ENCODE measurements at places on chromosomes 7 and 10. TPM values are rescaled to one million over a fixed set of nuclear protein-coding genes. Genes with fewer than 3 reads are reported as not detected.
A peak's percentile ranks its signal among the peaks of the same experiment; 100 is the strongest.

GRCh38 chr7:31890198-31890597 lies 180.0 kb downstream of the PDE1C start:
- no peak overlapping the region for H3K4me3 ChIP-seq
- H3K27me3 ChIP-seq, result no peaks in the 10 kb centered on the region
- H3K36me3 ChIP-seq, result peaks cover 4% of the 10 kb centered on the region
- H3K27ac ChIP-seq, result no peak overlapping the region

DNA sequence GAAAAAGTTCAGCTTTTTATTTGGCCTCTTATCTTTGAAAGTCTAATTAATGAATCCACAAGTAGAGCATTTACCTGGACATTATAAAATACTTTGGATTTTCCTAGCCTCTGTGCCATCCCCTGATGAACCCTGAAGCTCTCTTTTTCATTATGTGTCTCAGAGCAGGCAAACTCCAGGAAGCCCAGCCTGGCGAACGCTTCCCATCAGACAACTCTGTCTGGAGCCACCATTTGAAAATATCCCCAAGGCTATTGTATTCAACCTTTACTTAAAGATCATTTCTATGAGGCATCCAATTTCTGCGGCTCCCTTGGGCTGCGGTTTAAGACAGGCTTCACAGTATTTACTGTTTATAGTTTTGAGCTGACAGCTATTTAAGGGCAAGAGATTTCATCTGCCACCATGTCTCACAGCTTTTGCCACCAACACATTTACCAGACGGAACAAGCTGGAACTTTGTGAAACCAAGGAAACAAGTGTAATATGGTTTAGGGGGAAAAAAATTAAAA lies 257.2 kb upstream of the GLI3 start:
- H3K4me1 ChIP-seq, result peaks cover 27% of the 10 kb centered on the region
- no peak for DNase-seq
- no peaks in the 10 kb centered on the region for H3K36me3 ChIP-seq
- peaks cover 13% of the 10 kb centered on the region for H3K27me3 ChIP-seq

DNA sequence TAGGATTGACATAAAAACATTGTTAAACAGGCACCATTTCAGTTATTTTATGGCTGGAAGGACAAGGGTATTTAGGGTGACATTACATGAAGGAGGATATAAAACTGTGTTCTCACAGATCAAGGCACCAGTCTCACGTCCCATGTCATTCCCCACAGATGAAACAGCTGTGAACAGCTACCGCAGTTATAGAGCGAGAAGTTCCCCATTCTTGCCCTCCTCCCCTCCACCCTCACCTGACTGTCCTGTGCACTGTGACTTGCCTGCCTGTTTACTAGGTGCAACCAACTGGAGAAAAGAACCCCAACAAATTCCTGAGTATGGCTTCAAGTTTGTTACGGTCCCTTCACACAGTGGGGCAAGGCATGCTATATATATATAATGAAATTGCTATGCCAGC lies 141.6 kb downstream of the SND1 start:
- no peak for DNase-seq
- H3K27ac ChIP-seq, result no peak overlapping the region
- H3K4me3 ChIP-seq, result no peak overlapping the region
- H3K27me3 ChIP-seq, result no peaks in the 10 kb centered on the region

DNA sequence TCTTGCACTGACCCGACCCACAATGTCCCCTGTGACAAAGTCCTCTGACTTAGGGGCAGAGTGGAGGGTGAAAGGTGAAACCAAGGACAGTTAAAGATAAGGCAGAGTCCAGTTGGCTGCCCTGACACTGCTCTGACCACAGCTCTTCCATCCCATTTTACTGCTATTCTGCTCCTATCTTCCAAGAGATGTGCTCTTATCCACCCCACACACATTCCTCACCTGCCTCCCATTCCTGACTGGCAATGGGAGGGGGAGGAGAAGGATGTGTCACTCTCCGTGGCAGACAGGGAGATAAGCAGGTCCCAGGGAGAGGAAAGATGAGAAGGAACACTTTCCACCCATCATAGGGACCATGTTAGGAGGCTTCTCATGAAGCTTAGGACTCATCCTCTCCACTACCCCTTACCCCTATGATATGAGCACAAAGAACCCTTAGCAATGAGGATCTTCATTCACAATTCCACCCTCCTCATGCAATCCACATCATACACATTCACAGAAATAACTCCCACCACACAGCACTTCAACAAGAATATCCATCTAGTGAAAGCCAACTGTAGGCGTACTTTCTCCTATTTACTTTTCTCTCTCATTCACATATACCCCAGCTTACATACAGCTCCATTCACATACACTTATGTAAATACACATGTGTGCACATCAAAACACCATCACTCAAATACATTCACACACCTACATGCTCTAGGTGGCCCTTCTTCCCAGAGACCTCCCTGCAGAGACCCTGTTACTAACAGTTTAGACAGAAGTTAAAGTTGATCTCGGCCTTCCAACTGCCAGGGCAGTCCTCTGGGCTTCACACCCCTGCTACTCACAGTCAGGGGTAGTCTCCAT lies 6.6 kb downstream of the SYNPO2L start:
- H3K36me3 ChIP-seq, result no peaks in the 10 kb centered on the region
- peak overlapping the region; percentile 15 for H3K4me3 ChIP-seq
- no peak for DNase-seq
- H3K4me1 ChIP-seq, result peaks cover 26% of the 10 kb centered on the region

- H3K27ac ChIP-seq, result no peak overlapping the region
- no peaks in the 10 kb centered on the region for H3K27me3 ChIP-seq
- H3K4me3 ChIP-seq, result no peak overlapping the region
- no peak for DNase-seq
- H3K4me1 ChIP-seq, result no peaks in the 10 kb centered on the region
Observed at GRCh38 chr7:79968894-79969293, 165.7 kb upstream of the GNAI1 start.

DNA sequence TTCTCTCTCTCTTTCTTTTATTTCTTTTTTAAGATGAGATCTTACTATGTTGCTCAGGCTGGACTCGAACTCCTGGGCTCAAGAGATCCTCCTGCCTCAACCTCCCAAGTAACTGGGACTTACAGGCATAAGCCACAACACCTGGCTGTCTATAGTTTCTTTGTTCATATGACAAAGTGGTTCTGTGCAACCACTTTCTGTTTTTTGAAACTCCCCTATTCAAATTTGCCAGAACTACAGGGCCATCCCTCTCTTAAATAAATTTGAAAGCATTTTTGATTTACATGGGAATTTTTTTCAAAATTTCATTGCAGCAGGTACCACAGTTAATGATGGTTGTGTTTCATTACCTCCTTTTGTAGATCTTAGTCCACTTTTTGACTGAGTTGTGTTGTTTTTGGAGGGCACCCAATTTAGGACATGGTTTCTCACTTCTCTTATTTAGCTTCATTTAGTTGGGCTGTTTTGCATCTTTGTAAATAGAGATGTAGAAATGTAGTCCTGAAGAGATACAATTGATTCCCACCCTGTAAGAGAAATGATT lies 119.2 kb downstream of the LRRC4 start:
- H3K4me1 ChIP-seq, result peaks cover 3% of the 10 kb centered on the region
- no peak for DNase-seq

Gene DEPP1
- 0.50 TPM for total RNA-seq

DNA sequence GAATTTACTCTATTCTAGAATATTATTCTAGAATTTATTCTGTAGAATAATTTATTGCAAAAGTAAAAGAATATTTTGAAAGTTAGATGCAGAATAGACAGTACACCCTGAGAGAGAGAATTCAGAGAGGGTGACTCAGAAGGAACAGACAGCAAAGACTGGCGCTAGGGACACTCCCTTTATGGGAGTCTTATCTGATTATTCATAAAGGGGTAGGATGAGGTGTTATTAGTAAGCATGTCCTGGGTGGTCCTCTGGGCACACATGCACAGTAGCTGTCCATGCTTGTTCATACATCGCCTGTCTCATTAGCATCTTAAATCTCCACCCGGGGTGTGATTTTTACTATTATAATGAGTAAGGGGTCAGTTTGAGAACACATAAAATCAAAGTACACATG lies 100.1 kb downstream of the XPNPEP1 start:
- no peak overlapping the region for H3K4me3 ChIP-seq
- no peak overlapping the region for H3K27ac ChIP-seq
- H3K4me1 ChIP-seq, result no peaks in the 10 kb centered on the region
- peaks cover 2% of the 10 kb centered on the region for H3K36me3 ChIP-seq
- no peaks in the 10 kb centered on the region for H3K27me3 ChIP-seq

DNA sequence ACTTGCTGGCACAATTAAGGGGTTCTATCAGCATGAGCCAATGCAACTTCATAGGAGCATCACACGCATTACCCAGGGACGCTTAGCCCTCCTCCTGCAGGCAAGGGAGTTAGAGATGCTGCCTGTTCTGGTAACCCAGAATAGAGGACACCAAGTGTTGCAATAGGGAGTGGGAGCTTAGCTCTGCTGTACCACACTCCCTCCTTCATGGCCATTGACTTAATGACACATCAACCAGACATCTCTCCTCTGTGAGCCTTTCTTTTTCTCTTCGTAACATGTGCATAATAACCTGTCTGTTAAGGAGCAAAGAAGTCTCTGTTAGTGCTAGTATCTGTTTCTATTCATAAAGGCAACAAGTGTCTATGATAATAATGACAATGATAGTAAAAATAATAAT lies 282.4 kb downstream of the SORCS3 start:
- DNase-seq, result no peak
- no peak overlapping the region for H3K4me3 ChIP-seq
- no peaks in the 10 kb centered on the region for H3K4me1 ChIP-seq
- H3K27me3 ChIP-seq, result peaks cover 31% of the 10 kb centered on the region
- no peak overlapping the region for H3K27ac ChIP-seq
- H3K36me3 ChIP-seq, result no peaks in the 10 kb centered on the region

GRCh38 chr7:100539436-100540006 lies 518 bp downstream of the AGFG2 start:
- DNase-seq, result peak; percentile 7
- no peaks in the 10 kb centered on the region for H3K36me3 ChIP-seq
- H3K27ac ChIP-seq, result no peak overlapping the region
- H3K4me1 ChIP-seq, result peaks cover 26% of the 10 kb centered on the region
- no peaks in the 10 kb centered on the region for H3K27me3 ChIP-seq
- H3K4me3 ChIP-seq, result peak overlapping the region; percentile 93

DNA sequence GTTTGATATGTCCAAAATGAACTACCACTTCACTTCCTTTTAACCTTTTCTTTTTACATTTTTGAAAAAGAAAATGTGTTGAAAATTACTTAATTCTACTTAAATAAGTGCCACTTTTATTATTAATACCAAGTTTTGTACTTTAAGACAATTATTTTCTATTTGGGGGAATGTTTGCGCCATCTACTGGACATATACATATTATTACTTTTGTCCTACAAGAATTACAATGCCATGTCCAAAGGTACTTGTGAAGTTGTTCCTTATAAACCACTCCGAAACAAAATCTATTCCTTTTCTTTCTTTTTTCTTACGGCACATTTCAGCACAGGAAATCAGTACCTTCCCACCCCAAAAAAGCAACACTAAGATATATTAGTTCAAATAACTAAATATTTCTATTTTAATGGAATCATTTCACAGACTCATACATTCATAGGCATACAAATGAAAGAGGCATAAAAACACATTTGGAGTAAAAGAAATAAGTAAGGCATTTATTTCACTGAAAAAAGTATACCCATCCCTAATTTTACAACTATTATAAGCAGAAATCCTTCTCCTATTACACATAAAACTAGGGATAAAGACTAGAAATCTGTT lies 169.9 kb downstream of the RNF133 start:
- H3K36me3 ChIP-seq, result no peaks in the 10 kb centered on the region
- H3K4me1 ChIP-seq, result no peaks in the 10 kb centered on the region
- DNase-seq, result no peak
- H3K27me3 ChIP-seq, result peaks cover 23% of the 10 kb centered on the region

Gene NPSR1
- total RNA-seq, result not detected

DNA sequence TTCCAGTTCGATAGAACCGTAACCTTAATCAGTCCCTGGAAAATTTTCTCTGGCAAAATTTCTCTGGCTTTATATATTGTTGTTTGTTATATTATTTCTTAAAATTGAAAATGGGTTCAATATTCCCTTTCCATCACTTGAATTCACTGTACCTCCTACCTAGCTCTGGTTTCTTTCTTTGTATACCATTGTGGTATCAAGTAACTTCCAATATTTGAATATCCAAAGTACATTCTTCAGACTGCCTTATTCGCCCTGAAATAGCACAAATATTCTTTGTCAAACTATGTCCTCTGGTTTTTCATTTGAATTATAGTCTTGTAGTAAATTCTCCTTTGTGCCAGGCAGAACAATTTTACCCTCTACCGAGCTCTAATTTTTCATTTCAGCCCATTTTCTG lies 541.6 kb downstream of the REEP3 start:
- no peaks in the 10 kb centered on the region for H3K27me3 ChIP-seq
- DNase-seq, result no peak
- no peak overlapping the region for H3K27ac ChIP-seq
- H3K4me3 ChIP-seq, result no peak overlapping the region

Gene CCL24
- total RNA-seq, result not detected

GRCh38 chr7:22860337-22860736 lies 37.7 kb upstream of the TOMM7 start:
- H3K36me3 ChIP-seq, result peaks cover 22% of the 10 kb centered on the region
- DNase-seq, result no peak
- H3K4me1 ChIP-seq, result peaks cover 27% of the 10 kb centered on the region
- H3K27ac ChIP-seq, result no peak overlapping the region
- peaks cover under 1% of the 10 kb centered on the region for H3K27me3 ChIP-seq

DNA sequence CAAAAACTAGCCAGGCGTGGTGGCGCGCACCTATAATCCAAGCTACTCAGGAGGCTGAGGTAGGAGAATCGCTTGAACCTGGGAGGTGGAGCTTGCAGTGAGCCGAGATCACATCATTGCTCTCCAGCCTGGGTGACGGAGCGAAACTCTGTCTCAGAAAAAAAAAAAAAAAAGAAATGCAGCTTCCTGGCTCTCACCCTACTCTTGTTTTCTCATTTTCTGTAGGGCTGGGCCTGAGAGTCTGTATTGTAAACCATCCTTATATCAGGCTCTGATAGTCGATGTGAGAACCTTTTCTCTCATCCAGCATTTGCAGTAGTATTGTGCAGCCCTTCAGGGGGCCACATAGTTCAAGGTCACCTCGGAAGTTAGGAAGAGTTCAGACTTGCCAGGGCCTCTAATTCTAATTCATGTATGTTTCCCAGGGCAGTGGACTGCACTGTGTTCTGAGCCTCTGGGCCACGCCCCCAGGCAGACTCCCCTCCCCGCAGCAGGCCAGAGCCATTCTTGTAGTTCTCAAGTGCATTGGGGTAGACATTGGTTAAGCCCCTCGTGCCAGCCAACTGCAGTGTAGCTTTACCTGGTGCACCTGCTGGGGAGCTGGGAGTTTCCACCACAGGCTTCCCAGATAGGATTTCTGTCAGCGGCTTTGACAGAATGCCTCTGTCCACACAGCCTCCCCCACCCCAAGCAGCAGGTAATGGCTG lies 38.3 kb upstream of the PDCD4 start:
- H3K4me3 ChIP-seq, result no peak overlapping the region
- peak; percentile 21 for DNase-seq
- no peaks in the 10 kb centered on the region for H3K27me3 ChIP-seq
- peaks cover 43% of the 10 kb centered on the region for H3K4me1 ChIP-seq
- H3K36me3 ChIP-seq, result no peaks in the 10 kb centered on the region

All from neural crest cell (in vitro differentiated cells).